ENCODE measurements at places on chromosomes 12 and 14.

- no peak for DNase-seq
Observed at GRCh38 chr12:48925304-48926011, at the start of gene FKBP11. TSS of gene FKBP11 (minus strand) at chr12:48925492. CDS start at chr12:48925428, 64 bp downstream.

DNA sequence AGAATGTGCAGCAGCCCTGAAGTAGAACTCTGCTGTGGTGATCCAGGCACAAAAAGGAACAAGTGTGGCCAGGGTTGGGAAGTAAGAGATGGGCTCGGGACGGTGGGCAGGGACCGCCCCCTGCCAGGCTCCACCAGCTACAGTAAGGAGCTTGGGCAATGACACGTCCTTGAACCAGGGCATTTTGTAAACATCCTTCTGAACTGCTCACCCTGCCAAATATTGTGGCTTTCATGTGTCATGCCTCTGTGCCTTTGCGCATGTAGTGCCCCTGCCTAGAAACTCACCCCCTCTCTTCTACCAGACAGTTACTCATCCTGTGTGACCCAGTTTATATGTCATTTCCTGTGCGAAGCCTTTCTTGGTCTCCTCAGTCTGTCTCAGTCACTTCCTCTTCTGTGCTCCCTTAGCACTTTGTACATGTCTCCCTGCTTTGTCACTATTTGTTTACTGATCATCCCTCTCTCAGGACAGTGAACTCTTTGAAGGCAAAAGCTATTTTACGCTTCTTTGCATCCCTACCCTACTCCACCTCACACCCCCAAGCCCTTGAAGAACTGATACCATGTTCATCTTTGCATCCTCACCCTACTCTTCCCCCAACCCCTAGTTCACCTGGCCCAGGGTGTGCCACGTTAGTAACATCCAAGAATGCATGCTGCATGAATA lies 108.9 kb upstream of the PLEKHG7 start:
- no peak for DNase-seq

DNA sequence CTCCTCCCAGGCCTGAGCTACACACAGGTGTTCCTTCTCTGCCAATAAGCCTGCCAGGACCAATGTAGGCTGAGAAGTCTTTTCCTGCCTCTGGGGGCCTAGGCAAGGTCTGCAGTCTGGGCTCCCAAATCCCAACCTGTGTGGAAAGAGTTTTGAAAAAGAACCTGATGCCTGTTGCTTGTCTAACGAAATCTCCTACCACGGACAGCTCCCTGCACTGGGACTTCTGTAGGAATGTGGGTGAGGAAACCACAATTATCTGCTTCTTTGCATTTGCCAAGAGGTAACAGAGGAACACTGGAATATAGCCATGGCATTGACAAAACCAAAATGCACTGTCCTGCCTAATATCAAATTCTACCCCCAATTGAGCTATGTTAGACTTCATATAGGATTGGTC lies 877.0 kb upstream of the TMEM132C start:
- no peak for DNase-seq

DNA sequence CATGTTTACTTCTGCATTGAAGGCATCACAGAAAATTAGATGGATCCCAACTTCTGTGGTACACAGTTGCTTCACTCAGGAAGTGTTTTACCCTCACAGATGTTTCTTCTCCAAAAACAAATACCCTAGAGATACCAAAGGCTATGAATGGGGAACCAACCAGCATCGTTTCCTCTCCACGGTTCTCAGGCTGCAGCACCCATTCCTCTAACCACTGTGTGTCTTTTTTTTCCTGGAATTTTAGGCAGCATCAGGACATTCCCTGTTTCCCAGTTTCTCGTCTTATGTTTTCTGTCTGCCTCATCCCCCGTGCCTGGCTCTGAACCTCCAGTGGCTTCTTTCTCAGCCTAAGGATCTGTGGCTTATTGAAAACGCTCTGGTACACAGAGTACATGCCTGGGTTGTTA lies 72.0 kb upstream of the TBX5 start:
- DNase-seq = no peak

- DNase-seq = no peak
Observed at GRCh38 chr12:104133321-104133720, 4.7 kb downstream of the NFYB start.

GRCh38 chr12:88227871-88228270 lies 85.8 kb downstream of the TMTC3 start:
- DNase-seq = no peak

GRCh38 chr14:67482231-67483164 lies 6.0 kb downstream of the TMEM229B start:
- DNase-seq = no peak

- no peak for DNase-seq
Observed at GRCh38 chr14:52241087-52241793, 26.3 kb upstream of the PTGDR start.

DNA sequence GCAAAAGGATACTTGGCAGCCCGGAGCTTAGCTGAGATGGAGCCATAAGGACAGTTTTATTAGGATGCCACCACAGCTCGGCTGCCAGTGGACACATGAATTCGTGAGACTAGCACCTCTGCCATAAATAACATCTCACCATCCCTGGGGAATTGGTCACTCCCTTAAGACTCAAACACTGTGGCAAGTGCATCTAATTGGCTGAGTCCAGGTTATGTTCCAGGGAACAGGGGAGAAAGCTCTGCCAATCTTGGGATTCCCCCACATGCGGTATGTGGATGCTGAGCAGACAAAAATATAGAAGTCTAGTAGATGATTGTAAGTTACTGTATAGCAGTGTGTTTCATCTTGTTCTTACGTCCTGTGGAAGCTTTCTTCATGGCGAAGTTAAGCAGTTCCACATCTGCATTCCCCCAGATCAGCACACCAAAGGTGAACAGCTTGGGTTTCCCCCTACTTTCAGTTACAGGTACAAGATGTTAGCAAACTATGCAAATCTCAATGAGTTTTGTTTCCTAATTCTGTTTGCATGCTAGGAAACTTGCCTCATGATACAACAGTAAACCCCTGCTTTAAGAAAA lies 131.1 kb downstream of the ETV6 start:
- DNase-seq = no peak

- DNase-seq = peak; percentile 38
Observed at GRCh38 chr14:105414456-105415371, 4.9 kb upstream of the MTA1 start.

- DNase-seq = no peak
Observed at GRCh38 chr12:9951026-9951675, 19.0 kb upstream of the CLEC2A start.

DNA sequence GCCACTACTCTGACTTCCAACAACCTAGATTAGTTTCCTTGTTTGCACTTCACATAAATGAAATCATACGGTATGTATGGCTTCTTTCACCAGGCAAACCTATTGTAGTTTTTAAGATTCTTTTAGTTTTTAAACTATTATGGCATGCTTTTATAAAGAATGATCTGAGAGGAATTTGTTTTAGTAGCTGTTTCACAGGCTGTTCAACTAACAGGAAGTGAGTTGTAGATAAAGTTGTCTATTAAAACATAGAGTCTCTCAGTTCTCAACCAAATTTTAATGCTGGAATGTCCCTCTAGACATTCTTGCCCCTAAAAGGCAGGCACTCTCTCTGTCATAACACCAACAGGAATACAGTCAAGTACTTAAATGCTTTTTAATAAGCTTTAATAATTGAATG lies 102.7 kb upstream of the DACT1 start:
- DNase-seq = no peak

DNA sequence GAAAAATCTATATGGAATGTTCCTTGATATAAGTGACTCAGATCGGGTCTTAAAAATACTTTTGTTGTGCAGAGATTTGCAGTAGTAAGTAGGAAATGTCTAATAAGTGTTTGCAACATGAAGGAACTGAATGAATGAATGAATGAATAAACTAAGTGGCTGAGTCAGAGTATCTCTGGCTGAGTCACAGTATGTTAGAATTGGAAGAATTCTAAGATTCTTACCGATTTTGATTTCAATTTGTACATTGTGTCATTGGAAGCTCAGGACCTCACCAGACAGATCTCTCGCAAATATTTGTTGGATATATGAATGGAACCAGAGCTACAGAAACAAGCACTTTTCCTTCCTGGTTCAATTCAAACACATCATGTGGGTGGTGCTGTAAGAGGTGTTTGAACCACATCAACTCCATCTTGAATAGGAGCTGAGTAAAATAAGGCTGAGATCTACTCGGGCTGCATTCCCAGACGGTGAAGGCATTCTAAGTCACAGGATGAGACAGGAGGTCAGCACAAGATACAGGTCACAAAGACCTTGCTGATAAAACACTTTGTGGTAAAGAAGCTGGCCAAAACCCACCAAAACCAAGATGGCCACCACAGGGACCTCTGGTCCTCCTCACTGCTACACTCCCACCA lies 123.9 kb upstream of the FOXN3 start:
- DNase-seq = no peak

GRCh38 chr12:121513464-121514183 lies 67.2 kb downstream of the KDM2B start:
- DNase-seq = no peak

DNA sequence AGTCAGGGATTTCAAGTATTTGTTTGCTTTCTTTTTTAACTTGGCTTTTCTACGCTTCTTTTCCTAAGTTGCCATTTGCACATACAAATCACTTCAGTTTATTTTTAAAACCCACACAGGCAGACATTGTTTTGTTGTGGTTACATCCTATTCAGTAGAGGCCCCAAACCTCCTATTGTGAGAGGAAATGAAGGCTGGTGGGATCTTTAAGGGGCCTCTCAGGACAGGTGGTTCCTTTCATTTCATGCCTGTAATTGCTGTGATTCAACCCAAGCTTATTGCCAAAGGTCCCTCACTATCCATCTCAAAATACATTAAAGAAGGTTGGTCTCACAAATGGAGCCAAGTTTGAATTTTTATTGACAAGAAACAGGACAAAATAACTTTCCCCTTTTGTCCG lies 257.1 kb downstream of the ADAMTS20 start:
- DNase-seq = no peak

DNA sequence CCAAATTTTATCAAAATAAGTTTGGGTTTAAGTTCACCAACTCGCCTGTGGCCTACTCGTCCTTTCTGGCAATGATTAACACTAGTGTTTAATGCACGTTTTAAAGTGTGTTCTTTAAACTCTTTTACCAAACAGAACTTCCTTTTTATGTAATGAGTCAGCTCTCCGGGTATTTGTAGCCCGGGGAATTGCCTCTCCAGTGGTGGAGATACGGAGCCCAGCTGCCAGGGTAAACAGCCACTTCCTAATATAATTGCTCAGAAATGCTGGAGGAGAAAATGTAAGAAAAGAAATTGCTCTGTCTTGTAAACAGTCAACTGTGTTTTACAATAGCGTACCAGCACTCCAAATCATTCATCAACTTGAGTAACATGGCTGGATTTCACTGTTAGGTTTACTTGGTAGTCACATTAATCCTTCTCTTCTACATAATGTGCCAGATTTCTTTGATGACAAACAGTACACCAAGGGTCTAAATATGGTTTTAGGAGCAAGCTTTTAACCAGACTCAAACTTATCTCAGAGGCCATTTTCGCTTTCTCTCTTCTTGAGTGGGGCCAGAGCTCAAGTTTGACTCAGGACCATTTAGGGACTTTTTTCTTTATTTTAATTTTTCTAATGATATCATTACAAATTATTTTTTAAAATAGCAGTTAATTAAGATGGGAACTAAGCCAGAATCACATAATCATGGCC lies 101.2 kb upstream of the SLC38A2 start:
- no peak for DNase-seq

GRCh38 chr12:132444283-132444682 lies 45.7 kb upstream of the FBRSL1 start:
- no peak for DNase-seq

GRCh38 chr12:114713466-114714215 lies 29.7 kb upstream of the TBX3 start:
- DNase-seq = no peak

- no peak for DNase-seq
Observed at GRCh38 chr12:18612971-18613370, 124.8 kb downstream of the PLCZ1 start.

DNA sequence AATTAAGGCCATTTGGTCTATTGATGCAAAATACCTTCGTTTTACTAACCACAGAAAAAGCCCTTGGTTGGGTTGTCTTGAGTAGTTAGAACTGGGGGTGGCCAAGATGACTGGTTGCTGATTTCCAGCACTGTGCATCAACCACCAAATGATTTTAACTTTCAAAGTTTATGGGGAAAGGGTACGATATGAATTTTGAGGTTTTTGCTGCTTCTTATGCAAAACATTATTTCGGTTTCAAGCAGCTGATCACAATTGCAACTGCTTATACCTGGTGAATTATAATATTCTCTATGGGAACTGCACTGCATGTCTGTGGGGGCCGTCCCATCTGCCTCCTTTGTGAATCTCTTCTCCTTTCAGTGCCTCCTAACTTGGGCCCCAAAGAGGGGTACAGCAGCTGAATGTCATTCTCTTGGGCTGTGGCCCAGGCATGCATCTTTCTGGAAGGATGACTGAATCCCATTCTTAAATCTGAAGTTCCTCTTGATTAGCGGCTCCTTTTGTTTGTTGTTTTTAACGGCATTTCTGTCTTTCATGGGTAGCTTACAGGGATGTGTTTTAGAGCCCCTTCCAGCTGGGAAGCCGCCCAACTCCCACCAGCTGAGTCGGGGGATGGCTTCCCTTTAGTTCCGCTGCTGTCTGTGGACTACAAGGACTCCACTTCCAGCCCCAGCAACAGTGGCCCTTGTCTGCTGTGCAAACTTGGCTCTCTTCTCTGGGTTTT lies 479.8 kb downstream of the ZFP36L1 start:
- peak; percentile 4 for DNase-seq

- no peak for DNase-seq
Observed at GRCh38 chr12:91852634-91853033, 293.0 kb downstream of the BTG1 start.

- DNase-seq = no peak
Observed at GRCh38 chr12:24360907-24361306, 411.4 kb upstream of the SOX5 start.

DNA sequence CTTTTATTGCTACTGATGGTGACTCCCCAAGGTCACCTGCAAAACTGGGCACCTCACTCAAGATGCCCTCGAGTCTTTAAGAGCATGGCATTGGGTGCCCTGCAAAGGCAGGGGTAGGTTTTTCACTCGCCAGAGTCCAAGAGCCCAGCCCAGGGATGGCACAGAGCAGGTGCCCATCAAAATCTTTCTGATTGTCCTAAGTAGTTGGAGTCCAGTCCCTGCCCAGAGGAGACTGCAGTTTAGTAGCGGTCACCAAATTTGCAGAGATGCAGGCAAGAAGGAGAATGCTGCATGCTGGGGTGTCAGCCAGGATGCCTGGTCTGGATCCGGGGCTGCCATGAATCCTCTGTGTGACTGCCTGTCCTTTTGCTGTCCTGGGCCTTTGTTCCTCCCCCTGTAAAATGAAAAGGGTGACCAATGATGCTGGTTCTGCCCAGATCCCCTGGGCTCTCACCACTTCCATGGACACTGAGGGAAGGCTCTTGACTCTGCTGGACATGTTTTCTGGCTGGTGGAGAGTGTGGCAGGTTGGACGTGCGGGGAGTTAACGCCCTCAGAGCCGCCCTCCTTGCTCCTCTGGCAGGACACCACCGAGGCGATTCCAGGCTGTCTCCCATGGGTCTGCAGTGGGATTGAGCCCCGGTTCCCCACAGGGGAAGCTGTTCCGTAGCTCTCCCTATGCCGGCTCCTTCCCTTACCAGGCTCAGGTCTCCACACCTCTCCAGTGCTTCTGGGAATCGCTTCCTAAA lies 41.3 kb downstream of the DLK1 start:
- no peak for DNase-seq

GRCh38 chr14:47705683-47706082 lies 30.3 kb upstream of the MDGA2 start:
- DNase-seq = no peak
